ENCODE measurements at places on chromosomes 4 and X. TPM values are rescaled to one million over a fixed set of nuclear protein-coding genes. Genes with fewer than 3 reads are reported as not detected.

SHROOM4 gene
- total RNA-seq, result 3.9 TPM

GAGE12H gene
- not detected for total RNA-seq

CT83 gene
- total RNA-seq, result 2.1 TPM

SERPINA7 gene
- not detected for total RNA-seq

RS1 gene
- not detected for total RNA-seq

TMEM31 gene
- not detected for total RNA-seq

RASGEF1B gene
- total RNA-seq, result 8.3 TPM

DDX60 gene
- 8.7 TPM for total RNA-seq

GRCh38 chrX:33974676-33975075 lies 157.4 kb downstream of the FAM47A start:
- H3K36me3 ChIP-seq, result no peaks in the 10 kb centered on the region
- H3K4me3 ChIP-seq, result no peak overlapping the region
- peaks cover 11% of the 10 kb centered on the region for H3K4me1 ChIP-seq
- H3K27ac ChIP-seq, result no peak overlapping the region

- peaks cover 53% of the 10 kb centered on the region for H3K4me1 ChIP-seq
- H3K27me3 ChIP-seq, result no peaks in the 10 kb centered on the region
- no peak for DNase-seq
- H3K27ac ChIP-seq, result peak overlapping the region; percentile 69
These were observed 104.4 kb upstream of the SCML1 start for GRCh38 chrX:17632942-17633341.

DNA sequence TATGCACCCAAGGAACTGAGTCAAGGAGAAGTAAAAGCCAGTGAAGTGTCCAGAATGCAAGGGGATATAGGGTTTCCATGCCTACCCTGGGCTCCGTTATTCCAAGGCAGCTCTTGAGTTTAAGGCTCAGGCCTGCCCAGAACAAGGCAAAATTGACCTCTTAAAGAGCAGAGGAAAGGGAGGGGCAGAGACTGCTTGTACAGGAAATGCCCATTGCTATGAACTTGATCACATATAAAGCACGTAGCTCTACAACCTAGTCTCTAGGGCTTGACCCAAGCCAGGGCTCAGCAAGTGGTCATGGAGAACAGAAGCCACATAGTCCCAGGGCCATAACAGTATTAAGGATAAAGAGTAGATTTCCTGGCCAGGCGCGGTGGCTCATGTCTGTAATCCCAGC lies 58.2 kb upstream of the MSN start:
- no peak overlapping the region for H3K27ac ChIP-seq
- DNase-seq, result no peak
- H3K4me1 ChIP-seq, result no peaks in the 10 kb centered on the region
- H3K27me3 ChIP-seq, result no peaks in the 10 kb centered on the region
- no peaks in the 10 kb centered on the region for H3K36me3 ChIP-seq
